ENCODE measurements at places on chromosomes 2 and 18.

DNA sequence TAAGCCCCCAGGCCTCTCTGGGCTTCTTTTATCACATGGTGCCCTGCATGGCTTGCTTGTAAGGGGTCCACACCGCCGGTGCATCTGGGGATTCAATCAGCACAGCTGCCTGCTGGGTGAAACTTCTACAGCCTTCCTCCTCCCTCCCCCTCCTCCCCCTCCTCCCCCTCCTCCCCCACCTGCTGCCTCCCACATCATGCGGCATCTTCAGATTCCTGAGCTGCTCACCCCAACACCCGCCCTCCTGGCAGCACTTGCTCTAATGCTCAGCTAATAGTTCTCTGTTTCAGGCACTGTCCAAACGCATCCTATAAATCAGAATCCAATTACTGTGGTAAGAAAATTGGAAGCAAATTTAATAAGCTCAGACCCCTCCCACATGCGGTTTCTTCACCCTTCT, 150.7 kb downstream of the GALNT14 start:
- no peak for DNase-seq

DNA sequence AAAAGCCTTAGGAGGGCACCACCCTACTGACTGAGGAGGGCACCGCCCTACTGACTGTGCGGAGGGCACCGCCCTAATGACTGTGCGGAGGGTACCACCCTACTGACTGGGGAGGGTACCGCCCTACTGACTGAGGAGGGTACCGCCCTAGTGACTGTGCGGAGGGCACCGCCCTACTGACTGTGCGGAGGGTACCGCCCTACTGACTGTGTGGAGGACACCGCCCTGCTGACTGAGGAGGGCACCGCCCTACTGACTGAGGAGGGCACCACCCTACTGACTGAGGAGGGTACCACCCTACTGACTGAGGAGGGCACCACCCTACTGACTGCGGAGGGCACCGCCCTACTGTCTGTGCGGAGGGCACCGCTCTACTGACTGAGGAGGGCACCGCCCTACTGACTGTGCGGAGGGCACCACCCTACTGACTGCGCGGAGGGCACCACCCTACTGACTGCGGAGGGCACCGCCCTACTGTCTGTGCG, 150.2 kb upstream of the NFATC1 start:
- DNase-seq = no peak

- no peak for DNase-seq
Observed at GRCh38 chr18:32550963-32551362, 80.3 kb upstream of the GAREM1 start.

GRCh38 chr2:181411105-181411849, 45.9 kb upstream of the ITGA4 start:
- peak; percentile 86 for DNase-seq

GRCh38 chr2:25714740-25715139, 41.4 kb upstream of the DTNB start:
- no peak for DNase-seq

DNA sequence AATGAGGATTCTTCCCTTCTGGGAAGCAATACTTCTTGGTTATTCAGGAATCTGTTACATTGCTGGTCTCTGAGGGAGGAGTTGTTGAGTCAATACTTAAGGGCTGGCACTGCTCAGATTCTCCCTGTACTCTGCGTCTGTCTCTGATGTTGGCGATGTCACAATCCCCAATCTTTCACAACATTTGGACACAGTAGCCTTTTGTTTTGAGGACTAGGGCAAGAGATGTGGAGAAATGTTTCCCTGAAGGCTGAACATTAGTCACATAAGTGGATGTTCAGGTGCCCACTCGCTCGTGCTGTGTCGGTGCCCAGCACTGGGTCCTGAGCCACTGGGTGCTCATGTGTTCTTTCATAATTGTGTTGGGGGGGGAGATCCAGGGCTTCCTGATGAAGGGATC, 55.0 kb downstream of the MAPK4 start:
- DNase-seq = no peak

Data from NCI-H2107 (cell line).